ENCODE measurements at places on chromosomes 7 and 10.

DNA sequence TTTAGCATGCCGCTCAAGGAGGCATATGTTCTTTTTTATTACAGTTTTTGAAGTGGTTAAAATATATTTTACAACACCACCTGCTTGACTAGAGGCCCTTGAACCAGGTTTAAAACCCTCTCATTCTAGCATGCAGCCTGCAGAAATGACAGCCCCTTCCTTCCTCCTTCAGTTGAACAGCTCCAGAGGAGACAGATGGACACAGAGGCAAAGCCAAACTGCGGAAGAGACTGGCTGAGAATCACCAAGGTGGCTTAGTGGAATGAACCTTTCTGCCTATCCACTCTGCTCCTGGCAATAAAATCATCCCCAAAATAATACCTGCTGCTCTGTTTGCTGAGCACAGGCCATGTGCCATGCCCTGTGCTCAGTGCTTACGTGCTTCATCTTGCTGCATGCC, 23.9 kb upstream of the PLPP4 start:
- no peak for DNase-seq

- no peak for DNase-seq
These were observed 115.7 kb downstream of the BMS1 start for GRCh38 chr10:42898037-42898960.

GRCh38 chr7:9921326-9921725, 1052.3 kb upstream of the PHF14 start:
- DNase-seq: no peak

GRCh38 chr7:87199241-87199640, 20.3 kb downstream of the TMEM243 start:
- DNase-seq: no peak

GRCh38 chr7:118995350-118995749, 770.8 kb downstream of the ANKRD7 start:
- no peak for DNase-seq

DNA sequence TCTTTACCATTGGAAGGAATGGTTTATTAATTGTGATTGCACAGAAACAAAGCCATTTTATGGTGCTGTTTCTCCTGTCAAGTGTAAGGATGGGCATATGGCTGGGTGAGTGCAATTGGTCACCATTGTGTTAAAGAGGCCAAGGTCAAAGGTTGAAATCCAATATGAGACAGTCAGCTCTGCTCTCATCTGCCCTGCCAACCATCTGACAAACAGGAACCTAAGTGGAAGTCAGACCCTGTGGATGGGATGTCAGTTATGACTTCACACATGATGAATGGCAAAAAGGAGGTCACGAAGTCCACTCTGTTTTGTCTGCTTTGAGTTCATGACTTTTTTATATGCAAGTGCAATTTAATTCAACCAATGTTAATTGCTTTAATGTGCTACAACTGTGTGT, 172.7 kb upstream of the TMEM229A start:
- DNase-seq: no peak

GRCh38 chr10:12869427-12869826, 132.1 kb downstream of the CCDC3 start:
- DNase-seq: no peak

GRCh38 chr7:47896809-47897423, 51.4 kb downstream of the PKD1L1 start:
- no peak for DNase-seq

GRCh38 chr10:4129866-4130477, 345.0 kb upstream of the KLF6 start:
- no peak for DNase-seq

DNA sequence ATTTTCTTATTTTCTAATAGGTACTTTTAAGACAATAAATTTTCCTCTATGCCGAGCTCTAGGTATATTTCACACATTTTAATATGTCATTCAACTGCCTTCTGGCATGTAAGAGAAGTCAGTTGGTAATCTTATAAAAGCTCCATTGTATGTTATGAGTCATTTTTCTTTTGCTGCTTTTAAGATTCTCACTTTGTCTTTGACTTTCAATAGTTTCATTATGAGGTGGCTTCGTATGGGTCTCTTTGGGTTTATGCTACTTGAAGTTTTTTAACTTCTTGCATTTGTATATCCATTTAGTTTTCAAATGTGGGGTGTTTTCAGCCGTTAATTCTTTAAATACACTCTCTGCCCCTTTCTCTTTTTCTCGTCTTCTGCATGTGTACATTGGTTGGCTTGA, 80.5 kb downstream of the ABCA13 start:
- DNase-seq: no peak

- no peak for DNase-seq
These were observed 102.7 kb upstream of the FAM13C start for GRCh38 chr10:59465088-59465487.

DNA sequence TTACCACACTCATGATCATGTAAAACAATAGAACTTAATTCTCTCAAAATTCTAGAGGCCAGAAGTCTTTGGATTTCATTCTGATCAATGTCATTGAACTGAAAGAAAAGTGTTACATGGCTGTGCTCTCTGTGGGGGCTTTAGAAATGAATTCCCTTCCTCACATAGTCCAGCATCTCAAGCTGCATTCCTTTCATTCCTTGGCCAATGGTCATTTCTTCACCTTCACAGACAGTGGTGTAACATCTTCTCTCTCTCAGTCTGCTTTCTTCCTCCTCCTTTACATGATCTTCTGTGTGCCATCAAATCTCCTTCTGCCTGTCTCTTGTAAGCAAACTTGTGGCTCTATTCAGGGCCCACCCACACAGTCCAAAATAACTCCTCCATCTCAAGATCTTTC, 735.3 kb downstream of the SUGCT start:
- DNase-seq: no peak

- no peak for DNase-seq
These were observed 30.0 kb downstream of the FGFR2 start for GRCh38 chr10:121568275-121568674.

- DNase-seq: no peak
These were observed 196.5 kb downstream of the PHF14 start for GRCh38 chr7:11170175-11170574.

GRCh38 chr10:14953424-14954000, 384 bp downstream of the DCLRE1C start:
- peak; percentile 51 for DNase-seq

GRCh38 chr10:96578633-96579032, 8.2 kb downstream of the TM9SF3 start:
- DNase-seq: no peak

DNA sequence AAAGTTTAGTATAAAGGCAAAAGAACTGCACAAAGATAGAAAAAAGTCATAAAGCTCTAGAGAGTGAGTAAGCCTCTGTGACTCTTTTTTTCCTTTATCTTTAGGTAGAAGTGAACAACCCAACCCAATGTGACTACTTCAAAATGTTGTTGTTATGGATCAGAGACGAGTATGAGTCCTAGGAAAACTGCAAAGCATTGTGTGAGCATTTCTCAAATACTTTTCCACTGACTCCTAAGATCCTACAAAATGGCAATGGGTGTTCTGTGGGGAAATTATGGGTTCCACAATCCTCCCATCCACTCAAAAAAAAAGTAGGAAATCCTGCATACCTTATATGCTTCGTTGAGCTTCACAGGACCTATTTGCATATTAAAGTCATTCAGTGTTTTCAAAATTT, 177.1 kb downstream of the DGKI start:
- DNase-seq: no peak

DNA sequence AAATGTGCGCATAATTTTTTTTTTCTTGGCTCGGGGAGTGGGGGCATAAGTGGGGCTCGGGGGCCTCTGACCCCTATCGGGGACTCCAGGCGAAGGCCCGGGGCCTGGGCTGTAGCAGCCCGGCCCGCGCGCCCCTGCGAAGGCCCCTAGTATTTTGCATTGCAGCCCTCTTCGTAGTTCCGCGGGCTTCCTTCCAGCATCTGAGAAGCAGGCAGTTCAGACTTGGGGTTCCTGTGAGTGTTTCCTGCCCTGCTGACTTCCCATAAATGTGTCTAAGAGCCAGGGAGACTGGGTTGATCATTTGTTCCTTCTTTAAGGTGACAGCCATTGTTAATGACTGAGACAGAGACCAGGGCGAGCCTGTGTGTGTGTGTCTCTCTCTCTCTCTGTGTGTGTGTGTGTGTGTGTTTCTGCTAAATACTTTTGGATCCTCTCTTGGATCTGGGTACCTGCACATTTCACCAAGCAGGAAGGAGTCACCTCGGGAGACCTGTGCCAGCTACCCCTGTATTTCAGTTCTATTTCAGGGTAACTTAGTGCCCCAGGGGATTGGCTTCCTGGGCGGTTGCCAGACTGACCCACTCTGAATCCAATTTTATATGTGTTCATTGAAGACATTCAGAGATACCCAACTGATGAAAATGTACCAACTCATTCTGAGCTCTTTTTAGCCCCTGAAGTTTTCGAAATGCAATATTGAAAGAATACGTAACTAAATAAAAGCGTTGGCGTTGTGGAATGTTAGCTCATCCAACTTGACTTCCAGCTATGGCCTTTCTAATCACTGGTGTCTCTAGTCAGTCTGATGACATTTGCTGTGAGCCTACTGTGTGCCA, 805 bp downstream of the MSRB2 start:
- no peak for DNase-seq

DNA sequence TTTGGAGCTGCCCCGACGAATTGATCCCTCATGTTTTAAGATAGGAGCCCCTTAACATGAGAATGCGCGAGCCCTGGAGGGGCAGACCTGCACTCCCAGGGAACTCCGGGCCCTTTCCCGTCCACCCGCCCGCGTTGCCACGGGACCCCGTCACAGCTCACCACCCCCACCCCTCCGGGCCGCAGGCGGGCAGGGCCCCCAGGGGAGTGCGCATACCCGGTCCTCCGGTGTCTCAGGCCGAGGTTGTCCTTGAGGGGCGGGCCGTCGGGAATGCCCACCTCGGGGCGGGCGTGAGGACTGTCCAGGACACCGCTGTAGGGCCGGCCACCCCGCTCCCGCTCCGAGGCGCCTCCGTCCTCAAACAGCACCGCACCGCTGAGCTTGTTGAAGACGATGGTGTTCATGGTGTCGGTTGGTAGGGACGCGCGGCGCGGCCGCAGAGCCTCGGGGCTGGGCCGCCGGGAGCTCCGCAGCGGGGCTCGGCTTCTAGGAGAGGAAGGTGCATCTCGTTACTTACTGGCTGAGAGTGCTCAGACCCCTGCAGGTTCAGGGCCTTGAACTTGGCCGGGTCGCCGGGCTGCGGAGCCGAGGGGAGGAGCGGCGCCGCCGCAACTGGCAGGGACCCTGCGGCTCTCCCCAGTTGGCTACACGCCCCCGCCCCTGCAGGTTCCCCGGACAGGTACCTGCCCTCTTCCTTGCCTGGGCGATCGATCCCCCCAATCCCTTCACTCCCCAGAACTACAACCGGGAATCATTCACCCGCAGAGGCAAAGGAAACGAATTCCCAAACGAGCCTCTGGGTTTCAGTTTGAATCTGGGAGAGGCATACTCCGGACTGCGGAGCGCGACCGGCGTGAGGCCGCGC, 2.4 kb downstream of the MKX start:
- DNase-seq: peak; percentile 56

- no peak for DNase-seq
These were observed 566.8 kb downstream of the CNTNAP2 start for GRCh38 chr7:146683439-146683838.

DNA sequence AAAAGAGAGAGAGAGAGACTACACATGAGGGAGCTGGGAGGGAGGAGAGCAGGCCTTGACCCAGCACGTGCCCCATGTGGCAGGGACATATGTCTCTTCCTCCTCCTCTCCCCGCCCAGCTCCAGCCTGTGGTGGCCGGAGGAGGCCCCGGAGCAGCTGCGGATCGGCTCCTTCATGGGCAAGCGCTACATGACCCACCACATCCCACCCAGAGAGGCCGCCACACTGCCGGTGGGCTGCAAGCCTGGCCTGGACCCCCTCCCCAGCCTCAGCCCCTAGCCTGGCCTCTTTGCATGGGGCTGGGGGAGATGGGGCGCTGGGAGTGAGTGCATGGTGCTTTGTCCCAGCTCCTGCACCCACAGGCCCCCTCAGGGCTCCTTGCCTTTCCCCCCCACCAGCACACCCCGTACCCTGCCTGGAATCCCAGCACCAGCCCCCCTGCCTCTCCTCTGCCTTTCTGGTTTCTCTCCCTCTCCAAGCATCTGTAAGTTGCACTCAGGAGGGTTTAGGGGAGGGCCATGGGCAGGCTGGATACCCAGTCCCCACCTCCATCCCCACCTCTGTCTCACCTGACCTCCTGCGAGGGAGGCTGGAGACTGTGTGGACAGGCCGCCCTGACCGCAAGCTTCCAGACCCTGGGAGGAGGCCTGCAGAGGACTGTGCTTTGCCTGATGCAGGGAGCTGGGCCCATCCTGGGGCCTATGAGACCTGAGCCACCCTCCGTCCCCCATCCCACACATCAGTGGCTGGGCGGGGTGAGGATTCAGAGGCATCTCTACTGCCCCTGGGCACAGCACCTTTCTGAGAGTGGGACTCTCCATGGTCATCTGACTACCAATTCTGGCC, 4.8 kb downstream of the UPK3B start:
- no peak for DNase-seq

DNA sequence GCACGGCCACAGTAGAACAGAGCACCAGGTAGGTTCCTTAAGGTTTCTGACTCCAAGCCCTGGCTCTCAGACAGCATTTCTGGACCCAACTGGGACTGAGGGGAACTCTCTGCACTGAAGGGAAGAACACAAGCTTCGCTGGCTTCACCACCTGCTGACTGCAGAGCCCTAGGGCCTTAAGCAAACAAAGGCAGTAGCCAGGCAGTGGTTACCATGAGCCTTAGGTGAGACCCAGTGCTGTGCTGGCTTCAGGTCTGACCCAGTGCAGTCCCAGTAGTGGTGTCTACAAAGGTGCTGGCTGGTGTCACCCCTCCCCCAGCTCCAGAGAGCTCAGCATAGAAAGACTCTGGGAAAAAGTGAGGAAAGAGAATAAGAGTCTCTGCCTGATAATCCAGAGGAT, 59.5 kb downstream of the SIRT1 start:
- DNase-seq: no peak

- DNase-seq: no peak
These were observed 13.9 kb downstream of the FIGNL1 start for GRCh38 chr7:50436133-50436806.

- DNase-seq: no peak
These were observed 64.9 kb downstream of the USP6NL start for GRCh38 chr10:11546581-11546980.

DNA sequence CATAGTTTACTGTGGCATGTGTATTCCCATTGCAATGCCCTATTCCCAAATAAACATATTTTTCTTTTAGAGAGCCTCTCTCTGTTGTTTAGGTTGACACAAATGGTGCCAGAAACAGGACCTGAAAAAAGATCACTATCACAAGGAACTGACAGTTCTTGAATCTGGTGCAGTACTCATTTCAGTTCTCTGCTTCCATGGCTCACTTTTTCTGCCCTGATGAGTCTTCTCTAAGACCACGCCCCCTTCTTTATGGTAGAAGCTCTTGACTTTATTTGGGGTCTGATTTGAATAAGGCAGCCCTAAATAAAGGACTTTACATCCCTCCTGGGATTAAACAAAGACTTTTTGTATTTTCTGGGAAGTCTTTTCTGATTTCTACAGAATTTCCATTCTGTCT, 3.5 kb upstream of the CCDC126 start:
- no peak for DNase-seq

All from RWPE2 (cell line).